ENCODE measurements at places on chromosomes 5 and 9. TPM values are rescaled to one million over a fixed set of nuclear protein-coding genes. Genes with fewer than 3 reads are reported as not detected.

DNA sequence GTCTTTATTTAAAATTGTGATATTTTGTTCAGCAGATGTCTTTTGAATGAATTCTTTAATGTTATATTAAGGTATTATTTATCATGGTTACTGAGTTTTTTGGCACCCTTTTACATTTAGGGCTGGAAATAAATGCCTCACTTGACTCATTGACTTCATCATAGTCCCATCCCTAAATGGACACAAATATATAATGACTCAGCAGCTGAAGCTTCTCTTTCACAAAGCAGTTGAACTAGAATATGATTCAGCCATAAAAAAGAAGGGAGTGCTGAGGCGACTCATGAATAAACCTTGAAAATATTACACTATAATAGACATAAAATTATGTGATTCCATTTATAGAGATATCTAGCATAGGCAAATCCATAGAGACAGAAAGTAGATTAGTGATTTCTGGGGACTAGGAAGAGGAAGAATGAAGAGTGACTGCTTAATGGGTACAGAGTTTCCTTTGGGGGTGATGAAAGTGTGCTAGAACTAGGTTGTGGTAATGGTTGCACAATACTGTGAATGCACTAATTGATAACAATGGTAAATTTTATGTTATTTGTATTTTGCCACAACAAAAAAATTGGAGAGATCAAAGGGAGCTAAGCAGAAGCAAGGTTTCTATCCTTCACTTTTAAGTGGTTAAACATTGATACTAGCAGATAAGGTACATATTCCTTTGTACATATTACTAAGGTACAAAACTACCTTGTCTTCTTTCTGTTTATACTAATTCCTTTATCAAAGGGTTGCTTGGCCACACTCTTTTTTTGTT, 449.6 kb downstream of the NTRK2 start:
- no peak for DNase-seq

IL9 gene
- not detected for total RNA-seq

GRCh38 chr9:118529624-118530214, 825.5 kb downstream of the TLR4 start:
- no peak for DNase-seq

TAS2R1 gene
- not detected for total RNA-seq

GRCh38 chr9:37997636-37998374, 71.2 kb downstream of the SHB start:
- no peak for DNase-seq

DNA sequence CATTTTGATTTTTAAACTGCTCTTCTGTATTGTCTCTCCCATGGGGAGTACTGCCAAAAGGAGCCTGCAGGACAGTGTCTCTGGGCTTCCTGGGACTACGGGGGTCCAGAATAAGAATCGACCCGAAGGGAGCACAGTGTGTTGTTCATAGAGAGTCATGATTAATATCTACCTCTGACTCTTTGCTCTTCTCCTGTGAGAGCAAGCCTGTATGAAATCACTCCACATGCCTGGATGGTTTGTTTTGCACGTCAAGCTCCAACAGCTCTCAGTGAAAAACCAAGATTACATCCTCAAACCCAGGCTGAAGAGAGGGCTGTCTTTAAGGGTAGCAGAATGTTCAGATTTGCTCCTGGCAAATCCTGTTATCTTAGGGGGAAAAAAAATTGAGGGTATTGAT, 1860.0 kb upstream of the WWC1 start:
- no peak for DNase-seq

DNA sequence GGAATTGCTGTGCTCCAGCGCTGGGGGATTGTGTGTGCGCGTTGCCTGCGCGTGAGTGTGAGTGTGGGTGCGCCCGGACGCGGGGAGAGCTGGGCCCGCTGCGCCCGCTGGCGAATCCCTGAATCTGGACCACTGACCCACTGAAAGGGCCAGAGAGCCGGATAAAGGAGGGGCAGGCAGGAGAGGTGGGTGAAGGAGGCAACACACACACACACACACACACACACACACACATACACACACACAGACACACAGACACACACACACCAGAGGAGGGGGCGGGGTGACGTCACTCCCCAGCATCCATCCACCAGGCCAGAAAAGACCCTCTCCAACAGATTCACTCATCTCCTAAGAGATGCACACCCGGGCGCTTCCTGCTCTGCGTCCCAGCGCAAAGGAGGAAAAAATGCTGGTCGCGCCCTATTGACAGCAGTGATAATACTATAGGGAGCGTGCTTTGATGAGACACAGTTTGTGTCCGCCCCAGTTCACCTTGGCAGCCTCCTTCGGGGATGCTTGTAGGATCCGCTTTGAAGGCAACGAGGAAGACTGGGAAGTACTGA, 1059.1 kb upstream of the DMAC1 start:
- no peak for DNase-seq

- DNase-seq: no peak
Observed at GRCh38 chr9:137574192-137574591, 4.5 kb downstream of the DPH7 start.

- no peak for DNase-seq
Observed at GRCh38 chr5:131081374-131081773, 83.7 kb downstream of the HINT1 start.

DNA sequence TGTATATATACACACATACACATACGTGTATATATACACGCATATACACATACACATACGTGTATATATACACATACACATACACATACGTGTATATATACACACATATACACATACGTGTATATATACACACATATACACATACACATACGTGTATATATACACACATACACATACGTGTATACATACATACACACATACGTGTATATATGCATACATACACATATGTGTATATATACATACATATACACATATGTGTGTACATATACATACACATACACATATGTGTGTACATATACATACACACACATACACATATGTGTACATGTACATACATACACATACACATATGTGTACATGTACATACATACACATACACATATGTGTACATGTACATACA, 82.6 kb downstream of the SYK start:
- DNase-seq: no peak

- DNase-seq: no peak
Observed at GRCh38 chr5:26681861-26682260, 356.5 kb downstream of the CDH9 start.

SPATA31A3 gene
- not detected for total RNA-seq

CCL27 gene
- not detected for total RNA-seq

INSL4 gene
- total RNA-seq: not detected

- no peak for DNase-seq
Observed at GRCh38 chr9:129751841-129752801, 721 bp downstream of the PTGES start.

- no peak for DNase-seq
Observed at GRCh38 chr9:5364294-5365024, 24.8 kb upstream of the RLN1 start.
